ENCODE measurements at places on chromosomes 7 and 10.

DNA sequence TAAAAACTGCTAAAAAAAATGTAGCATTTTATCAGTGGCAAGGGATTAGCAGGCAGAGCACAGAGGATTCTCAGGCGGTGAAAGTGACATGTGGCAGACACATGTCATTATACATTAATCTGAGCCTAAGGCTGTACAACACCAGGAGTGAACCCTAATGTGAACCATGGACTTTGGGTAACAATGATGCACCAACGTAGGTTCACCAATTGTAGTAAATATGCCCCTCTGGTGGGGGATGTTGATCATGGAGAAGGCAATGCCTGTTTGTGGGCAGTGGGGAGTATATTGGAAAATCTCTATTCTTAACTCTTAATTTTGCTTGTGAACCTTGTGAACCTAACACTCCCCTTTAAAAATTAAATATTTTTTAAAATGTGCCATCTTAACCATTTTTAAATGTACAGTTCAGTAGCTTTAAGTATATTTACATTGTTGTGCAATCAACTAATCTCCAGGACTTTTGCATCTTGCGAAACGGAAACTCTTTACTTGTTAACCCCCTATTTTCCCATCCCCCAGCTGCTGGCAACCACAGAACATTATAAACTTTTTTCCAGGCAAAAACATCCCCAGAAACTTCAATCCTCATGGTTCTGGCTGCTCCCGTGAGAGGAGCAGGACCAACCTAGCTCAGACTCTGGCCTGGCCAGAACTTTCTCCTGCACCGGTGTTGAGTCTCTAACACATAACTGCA lies 29.9 kb downstream of the LRRC20 start:
- DNase-seq: no peak

DNA sequence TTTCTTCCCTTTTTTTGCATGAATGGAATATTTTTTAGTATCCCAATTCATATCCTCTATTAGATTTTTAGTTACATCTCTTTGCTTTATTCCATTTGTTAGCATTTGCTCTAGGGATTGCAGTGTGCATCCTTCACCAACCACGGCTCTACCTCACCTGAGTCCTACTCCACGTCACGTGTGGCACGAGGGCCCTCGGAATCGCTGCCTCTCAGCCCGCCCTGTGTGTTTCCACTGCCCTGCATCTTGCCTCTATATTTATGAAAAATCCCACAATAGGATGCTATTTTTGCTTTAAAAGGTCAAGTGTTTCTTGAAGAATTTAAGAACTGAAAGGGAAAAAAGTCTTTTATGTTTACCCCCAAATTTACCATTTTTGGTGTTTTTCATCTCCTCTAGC lies 41.0 kb downstream of the CFAP46 start:
- DNase-seq: no peak

DNA sequence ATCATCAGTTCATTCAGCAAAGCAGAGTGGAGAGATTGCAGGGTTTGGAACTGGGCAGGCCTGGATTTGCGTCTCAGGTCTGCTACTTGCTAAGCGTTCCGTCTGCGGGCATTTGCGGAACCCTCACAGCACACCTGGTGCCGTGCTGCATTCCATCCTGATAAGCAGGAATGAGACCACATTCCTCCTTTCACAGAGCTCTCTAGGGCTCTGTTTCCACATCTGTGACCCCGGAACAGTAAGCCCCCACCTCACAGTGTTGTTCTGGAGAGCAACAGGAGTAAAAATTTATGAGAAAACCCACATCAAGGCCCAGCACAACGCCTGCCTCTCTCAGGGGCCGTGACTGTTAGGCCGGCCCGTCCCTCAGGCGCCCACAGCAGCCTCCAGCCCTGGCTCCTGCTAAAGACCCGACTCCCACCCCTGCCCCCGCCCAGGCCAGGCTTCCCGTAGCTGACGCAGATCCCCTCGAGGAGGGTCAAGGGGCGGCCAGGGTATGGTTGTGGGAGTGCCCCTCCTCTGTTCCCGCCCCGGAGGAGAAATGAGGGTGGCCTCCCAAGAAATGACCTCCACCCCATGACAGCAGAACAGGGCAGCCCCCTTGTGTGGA lies 128.9 kb downstream of the RGS10 start:
- DNase-seq: no peak

GRCh38 chr10:69911613-69912528 lies 110.2 kb downstream of the COL13A1 start:
- DNase-seq: no peak

- DNase-seq: no peak
Measured at GRCh38 chr10:117159390-117159789, 21.3 kb upstream of the VAX1 start.

DNA sequence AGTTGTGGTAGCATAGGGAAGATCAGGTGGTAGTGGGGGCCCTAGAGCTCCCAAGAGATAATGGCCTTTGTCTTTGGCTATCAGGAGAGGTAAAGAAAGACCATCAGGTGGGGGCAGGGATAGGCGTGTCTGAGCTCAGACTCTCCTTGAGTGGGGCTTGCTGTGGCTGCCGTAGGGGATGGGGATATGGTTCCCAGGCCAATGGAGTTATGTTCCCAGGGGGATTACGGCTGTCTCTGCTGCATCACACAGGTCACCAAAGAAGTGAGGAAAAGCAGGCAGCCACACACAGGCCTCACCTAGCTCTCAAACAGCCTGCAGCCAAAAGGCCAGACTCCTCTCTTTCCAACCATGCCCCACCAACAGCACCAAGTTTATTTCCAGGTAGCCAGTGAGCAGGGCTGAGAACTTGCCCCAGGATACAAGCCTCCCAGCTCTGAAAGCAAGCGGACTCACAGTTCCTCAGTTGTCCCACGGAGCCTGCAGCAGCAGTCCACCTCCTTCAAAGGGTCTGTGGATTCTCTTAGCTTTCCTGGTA lies 37.6 kb upstream of the C1QL3 start:
- no peak for DNase-seq

DNA sequence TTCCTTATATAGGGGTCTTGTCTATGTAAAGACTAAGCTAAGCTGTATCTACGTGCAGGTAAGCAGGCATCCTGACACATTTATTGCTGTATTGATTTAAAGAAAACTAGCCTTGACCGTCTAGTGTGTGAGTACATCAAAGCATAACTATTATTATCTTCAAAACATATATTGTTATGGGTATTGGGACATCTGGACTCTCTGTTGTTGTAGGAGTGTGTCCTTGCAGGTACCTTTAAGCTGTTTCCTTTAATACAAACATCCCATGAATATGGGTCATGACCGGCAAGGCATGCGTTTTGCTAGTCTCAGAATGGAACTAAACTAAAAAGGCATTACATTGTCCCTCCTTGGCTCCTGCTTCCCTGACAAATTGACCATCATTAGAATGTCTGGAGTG lies 35.1 kb upstream of the AKR1E2 start:
- no peak for DNase-seq

- no peak for DNase-seq
Measured at GRCh38 chr7:41148521-41148951, 554.4 kb downstream of the INHBA start.

DNA sequence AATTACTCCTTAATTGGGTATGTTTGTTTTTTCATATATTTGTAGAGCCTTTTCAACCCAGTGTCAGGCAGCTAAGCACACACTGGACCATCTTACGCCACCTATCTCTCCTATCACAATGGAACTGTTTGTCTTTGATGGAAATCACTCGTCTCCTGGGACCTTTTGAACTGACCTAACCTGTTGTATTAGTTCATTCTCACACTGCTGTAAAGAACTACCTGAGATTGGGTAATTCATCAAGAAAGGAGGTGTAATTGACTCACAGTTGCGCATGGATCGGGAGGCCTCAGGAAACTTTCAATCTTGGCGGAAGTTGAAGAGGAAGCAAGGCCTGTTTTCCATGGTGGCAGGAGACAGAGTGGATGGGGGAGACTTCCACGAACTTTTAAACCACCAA lies 182.0 kb downstream of the TCERG1L start:
- no peak for DNase-seq

All from COR-L47 (cell line).